ENCODE measurements at places on chromosomes 11 and 22.
A peak's percentile ranks its signal among the peaks of the same experiment; 100 is the strongest.

GRCh38 chr11:112226831-112227401, 688 bp downstream of the PTS start:
- DNase-seq, result peak; percentile 60

- DNase-seq, result peak; percentile 96
Observed at GRCh38 chr22:47328550-47329243, 566.2 kb downstream of the TBC1D22A start.

- no peak for DNase-seq
Observed at GRCh38 chr22:25142102-25142501, 57.6 kb upstream of the CRYBB3 start.

DNA sequence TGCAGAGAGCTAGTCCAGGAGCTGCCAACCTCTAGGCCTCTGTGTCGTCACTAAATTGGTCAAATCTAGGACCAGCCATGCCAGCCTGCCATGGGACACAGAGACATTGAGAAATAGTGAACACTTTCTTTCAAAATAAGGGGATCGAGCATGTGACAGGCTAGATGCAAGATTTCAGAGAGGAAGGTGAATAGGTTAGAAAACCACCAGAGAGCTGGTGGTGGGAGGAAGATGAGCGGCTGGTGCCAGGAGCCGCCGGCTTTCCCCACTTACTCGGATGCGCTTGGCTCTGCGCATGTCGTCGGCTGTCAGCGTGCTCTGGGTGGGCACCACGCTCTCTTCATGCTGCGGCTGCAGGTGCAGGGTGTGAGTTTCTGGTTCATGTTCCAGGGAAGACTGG, 35.4 kb upstream of the NFRKB start:
- DNase-seq, result no peak

DNA sequence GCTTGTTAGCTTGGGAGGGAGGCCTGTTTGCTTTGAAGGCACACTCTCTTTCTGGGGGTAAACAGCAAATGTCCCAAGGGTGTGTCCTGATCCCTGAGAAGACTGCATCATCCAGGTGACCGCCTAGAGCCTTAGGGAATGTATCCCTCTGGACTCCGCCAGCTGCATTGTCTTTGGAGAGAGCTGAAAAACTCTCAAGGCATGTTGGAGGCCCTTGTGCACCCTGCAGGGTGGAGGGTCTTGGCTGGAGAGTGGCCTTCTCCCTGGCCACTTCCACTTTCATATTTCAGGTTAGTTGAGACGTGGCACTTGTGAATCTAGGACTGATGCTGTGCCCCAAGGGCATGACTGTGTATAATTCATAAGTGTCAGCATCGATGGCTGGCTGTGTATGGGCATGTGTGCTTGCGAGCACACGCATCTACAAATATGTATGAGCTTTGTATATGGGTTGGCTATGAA, 70.6 kb downstream of the ZBTB16 start:
- no peak for DNase-seq

- no peak for DNase-seq
Observed at GRCh38 chr11:70169632-70170031, 33.5 kb upstream of the FADD start.

GRCh38 chr11:2466869-2467694, 22.3 kb downstream of the KCNQ1 start:
- DNase-seq, result no peak

GRCh38 chr11:82174610-82175009, 559.1 kb downstream of the FAM181B start:
- no peak for DNase-seq

DNA sequence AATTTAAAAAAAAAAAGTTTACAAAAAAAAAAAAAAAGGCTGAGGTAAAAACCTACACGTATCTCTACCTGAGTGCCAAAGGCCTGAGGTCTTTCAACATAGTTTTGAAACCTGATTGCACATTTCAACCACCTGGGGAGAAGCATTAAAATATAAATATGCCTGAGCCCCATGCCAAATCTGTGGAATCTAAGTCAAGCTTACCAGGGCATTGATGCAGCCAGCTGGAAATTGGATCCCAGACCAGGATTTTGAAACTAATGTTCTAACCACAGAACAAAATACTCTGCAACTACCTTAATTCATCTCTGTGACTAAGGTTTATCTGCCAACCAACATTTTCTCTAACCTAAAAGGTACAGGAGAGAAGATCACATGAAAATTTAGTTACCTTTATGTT, 38.8 kb upstream of the CHRNA10 start:
- DNase-seq, result peak; percentile 25

DNA sequence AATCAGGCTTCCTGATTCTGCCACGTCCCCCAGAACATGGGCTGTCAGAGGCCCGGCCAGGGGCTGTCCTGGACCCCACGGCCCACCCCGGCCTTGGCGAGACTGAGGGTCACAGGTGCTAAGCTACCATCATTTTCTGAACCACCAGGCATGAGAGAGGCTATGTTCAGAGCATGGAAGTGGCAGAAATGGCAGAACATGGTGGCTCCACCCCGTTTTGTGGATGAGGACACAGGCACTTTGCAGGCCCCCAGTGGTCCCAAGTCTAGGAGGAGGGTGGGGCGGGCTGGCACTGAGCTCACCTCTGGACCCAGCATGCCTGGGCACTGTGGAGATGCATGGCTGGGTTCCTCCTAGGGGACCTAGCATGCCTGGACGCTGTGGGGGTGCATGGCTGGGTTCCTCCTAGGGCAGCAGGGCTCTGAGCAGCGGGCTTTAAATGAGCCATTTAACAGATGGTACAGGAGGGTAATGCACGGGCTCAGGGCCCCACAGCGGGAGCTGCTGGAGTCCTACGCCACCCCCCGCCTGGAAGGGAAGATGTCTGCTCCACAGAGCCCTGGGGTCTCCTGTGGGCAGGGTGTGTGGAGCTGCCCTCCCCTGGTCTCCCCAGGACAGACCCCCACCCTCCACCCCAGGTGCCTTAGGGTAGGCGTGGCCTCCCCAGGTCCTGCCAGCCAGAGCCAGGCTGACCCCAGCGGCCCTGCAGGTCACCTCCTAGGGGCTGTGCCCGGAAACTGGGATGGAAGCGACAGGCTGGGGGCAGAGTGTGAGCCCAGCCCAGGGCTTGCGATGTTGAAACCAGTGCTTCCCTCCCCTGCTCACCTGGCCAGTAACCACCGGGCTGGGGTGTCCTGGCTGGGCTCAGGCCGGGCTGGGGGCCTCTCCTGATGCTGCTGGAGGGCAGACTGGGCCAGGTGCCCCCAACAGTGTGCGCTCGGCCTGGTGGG, 6.1 kb upstream of the MUC5AC start:
- no peak for DNase-seq

- peak; percentile 24 for DNase-seq
Observed at GRCh38 chr11:65416841-65417701, 5.5 kb upstream of the NEAT1 start.

GRCh38 chr11:122082205-122082604, 33.8 kb downstream of the BLID start:
- peak; percentile 59 for DNase-seq

DNA sequence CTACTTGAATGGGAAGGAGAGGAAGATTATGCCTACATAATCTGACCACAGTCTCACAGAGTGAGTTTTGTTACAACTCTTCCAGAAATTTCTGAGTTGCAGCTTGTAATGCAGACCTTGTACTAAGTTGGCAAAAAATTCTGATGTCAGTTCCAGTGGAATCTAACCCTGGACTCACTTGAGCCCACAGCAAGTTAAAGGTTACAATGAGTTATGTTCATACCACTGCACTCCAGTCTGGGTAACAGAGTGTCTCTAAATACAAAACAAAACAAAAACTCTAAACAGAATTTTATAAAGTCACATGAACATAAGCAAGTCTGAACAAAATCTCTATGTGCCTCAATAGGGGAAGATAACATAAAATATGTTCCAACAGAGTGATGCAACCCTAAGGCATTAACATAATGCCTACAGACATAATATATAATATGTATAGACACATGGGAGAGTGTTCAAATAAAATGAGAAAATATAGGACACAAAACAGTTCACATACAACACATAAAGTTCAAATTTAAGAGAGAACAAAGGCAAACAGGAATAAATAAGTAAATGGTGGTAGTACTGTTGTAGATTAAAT, 1.1 kb downstream of the GLYAT start:
- no peak for DNase-seq

GRCh38 chr11:126163779-126164178, 47.7 kb downstream of the RPUSD4 start:
- no peak for DNase-seq

- no peak for DNase-seq
Observed at GRCh38 chr11:79117488-79117887, 323.3 kb downstream of the TENM4 start.

DNA sequence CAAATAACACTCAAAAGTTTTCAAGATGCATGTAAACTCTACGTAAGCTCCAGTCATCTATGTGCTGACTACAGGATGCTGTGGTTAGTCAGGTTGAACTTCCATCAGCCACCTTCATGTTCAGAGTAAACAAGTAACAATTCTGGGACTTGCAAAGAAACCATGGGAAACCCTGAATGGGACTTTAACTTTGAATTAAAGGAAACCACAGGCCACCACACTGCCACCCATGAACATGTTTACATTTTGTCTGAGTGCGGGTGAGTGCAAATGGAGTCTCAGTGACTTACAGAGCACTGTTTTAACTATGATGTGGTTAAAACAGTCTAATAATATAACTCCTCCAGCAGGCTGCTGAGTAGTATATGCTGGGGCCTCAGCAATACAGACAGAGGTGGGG, 12.9 kb upstream of the SYTL2 start:
- DNase-seq, result no peak

GRCh38 chr11:121561240-121561639, 108.5 kb upstream of the SORL1-AS1 start:
- DNase-seq, result no peak

DNA sequence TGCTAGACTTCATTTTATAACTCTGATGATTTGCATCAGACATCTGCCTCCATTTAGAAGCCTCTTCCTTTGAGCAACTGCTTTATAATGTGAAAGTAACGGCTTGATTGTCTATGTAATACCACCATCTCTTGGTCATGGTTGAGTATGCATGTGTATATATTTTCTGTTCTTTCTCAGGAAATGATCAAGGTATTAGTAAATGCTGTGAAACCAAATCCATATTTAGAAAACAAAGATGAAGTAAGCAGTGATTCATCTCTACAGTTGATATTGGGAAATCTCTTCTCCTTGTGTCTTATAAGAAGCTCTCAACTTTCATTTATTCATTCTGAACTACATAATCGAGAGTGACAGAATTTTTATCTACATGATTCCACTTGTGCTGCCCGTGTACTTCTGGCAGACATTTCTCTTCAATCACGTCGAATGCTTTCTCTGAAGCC, 104.6 kb upstream of the ANO3 start:
- DNase-seq, result peak; percentile 92

GRCh38 chr11:5137014-5137413, 1.1 kb downstream of the OR52A5 start:
- no peak for DNase-seq

GRCh38 chr11:20451568-20451967, 64.1 kb downstream of the PRMT3 start:
- DNase-seq, result no peak

- no peak for DNase-seq
Observed at GRCh38 chr11:82533628-82534327, 199.9 kb downstream of the FAM181B start.

- DNase-seq, result no peak
Observed at GRCh38 chr11:74559110-74559933, 33.1 kb upstream of the POLD3 start.

DNA sequence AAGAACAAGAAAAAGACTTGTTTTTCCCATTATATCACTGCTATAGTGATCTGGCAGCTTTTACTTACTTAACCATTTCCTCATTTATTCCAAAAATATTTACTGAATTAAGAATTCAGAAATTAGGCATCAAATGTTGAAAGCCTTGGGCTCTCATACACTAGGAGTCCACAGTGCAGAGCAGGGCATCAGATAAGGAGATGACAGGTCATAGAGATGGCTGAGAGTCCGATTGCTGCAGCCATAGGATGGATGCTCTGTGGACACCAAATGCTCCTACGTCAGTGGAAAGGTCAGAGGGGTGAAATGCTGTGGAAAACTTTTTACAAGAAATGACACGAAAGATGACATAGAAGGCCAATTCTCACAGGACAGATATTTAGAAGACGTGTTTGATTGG, 771.1 kb downstream of the LRRC4C start:
- DNase-seq, result no peak

- no peak for DNase-seq
Observed at GRCh38 chr22:29830585-29830984, 7.5 kb downstream of the ASCC2 start.

DNA sequence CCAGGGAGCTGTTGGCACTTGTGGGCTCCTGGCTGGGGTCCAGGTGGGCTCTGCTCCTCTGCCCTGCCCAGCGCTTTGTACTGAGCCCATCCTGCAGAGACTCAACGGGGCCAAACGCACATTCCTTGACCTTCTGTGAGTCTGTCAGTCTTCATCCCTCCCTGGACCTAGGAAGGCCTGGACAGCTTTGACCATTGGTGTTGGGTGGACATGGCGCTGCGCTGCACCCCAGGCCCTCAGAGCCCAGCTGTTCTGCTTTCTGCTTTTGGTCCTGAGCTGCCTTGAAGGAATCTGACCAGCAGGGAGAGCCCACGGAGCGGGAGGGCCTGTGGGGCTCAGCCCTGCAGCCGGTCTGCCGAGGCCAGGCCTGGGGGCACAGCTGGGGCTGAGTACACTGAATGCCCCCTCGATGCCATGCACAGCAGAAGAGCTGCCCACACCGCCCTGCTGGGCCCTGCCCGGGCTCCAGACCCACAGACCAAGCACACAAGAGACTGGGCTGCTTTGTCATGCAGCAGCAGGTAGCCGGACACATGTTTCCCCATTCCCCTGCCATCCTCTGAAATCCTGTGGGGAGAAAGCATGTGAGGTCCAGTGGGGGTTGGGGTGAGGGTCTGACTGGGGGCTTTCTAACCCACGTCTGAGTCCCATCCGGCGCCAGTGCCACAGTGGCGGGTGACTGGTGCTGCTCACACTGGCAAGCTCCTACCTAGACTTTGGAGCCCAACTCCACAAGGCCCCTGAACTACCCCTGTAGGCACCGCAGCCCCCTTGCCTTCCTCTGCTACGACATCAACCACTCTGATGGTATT, 24.1 kb upstream of the CCDC188 start:
- peak; percentile 6 for DNase-seq

GRCh38 chr22:17963015-17963414, 61.3 kb downstream of the MICAL3 start:
- DNase-seq, result no peak

DNA sequence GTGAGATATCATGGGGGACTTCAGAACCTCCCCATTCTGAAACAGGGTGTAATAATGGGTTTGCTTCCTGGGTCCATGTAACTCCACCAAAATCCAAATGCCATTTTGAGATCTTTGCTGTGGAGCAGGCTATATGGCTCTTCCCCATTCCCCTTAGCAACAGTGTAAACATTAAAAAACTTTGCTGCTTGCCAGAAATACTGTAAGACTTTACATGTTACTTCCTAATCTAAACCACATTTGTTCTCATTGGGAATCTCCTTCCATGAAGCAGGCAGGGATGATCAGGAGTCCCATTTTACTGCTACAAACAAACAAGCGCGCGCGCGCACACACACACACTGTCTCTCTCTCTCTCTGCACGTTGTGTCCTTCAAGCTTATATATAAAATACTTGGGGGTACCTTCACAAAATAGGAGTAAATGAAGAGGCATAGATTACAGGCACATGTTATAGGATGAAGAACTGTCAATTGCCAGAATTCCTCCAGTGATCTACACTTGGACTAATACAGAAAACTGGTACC, 86.5 kb downstream of the ANO3 start:
- peak; percentile 2 for DNase-seq

- DNase-seq, result no peak
Observed at GRCh38 chr11:60175860-60176275, 7.0 kb downstream of the MS4A6A start.

GRCh38 chr11:26649884-26650283, 72.0 kb downstream of the SLC5A12 start:
- peak; percentile 80 for DNase-seq

- peak; percentile 32 for DNase-seq
Observed at GRCh38 chr22:19120829-19121630, 1.2 kb downstream of the DGCR2 start.
